ENCODE measurements at places on chromosomes 11 and 22.

DNA sequence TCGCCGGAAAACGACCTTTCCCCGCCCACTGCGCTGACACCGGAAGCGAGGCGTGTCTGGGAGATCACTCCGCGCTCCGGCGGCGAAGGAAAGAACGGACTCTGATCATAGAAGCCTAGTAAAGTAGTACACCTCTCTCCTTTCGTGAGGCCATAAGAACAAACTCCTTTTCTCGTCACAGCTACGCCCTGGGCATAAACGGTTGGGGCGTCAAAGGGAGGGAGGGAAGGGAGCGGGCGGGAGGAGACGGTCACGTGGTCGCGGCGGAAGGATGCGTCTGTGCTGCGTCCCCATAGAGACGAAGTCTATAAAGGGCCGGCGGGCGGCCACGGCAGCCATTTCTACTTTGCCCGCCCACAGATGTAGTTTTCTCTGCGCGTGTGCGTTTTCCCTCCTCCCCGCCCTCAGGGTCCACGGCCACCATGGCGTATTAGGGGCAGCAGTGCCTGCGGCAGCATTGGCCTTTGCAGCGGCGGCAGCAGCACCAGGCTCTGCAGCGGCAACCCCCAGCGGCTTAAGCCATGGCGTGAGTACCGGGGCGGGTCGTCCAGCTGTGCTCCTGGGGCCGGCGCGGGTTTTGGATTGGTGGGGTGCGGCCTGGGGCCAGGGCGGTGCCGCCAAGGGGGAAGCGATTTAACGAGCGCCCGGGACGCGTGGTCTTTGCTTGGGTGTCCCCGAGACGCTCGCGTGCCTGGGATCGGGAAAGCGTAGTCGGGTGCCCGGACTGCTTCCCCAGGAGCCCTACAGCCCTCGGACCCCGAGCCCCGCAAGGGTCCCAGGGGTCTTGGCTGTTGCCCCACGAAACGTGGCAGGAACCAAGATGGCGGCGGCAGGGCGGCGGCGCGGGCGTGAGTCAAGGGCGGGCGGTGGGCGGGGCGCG is at the start of gene ATF4:
Gene ATF4, plus strand, starts transcription at position 337 of the 880 bp plus-strand sequence. CDS start 884 bp downstream, outside the sequence.
- DNase-seq = peak; percentile 96

- no peak for DNase-seq
These were observed 7.5 kb upstream of the B3GNT6 start for GRCh38 chr11:77026743-77027142.

DNA sequence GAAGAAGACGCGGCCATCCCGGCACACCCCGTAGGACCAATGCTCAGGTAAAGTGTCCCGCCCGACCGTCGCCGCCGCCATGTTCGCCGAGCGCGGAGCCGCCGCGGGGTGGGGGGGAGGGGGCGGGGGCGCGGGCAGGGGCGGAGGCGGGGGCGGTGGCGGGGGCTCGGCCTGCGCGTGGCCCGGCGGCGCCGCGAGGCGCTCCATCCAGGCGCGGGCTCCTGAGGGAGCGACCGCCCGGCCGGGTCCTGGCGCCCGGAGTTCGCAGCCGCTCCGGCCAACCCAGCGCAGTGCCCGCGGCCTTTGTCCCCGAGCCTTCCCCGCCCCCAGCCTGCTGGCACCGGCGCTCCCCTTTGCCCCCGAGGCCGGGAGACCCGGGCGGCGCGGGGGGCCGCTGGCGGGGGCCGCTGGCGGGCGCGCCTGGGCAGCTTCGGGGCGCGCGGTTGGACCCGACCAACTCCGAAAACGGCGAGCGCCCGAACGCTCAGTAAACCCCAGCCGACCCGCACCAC is at the start of gene PLEKHA7:
Gene PLEKHA7, minus strand, starts transcription at position 94 of the 512 bp plus-strand sequence. Its CDS starts 13 bp downstream, at position 81.
- DNase-seq = no peak

- DNase-seq = no peak
These were observed 16.3 kb downstream of the TSPAN32 start for GRCh38 chr11:2318123-2318522.

DNA sequence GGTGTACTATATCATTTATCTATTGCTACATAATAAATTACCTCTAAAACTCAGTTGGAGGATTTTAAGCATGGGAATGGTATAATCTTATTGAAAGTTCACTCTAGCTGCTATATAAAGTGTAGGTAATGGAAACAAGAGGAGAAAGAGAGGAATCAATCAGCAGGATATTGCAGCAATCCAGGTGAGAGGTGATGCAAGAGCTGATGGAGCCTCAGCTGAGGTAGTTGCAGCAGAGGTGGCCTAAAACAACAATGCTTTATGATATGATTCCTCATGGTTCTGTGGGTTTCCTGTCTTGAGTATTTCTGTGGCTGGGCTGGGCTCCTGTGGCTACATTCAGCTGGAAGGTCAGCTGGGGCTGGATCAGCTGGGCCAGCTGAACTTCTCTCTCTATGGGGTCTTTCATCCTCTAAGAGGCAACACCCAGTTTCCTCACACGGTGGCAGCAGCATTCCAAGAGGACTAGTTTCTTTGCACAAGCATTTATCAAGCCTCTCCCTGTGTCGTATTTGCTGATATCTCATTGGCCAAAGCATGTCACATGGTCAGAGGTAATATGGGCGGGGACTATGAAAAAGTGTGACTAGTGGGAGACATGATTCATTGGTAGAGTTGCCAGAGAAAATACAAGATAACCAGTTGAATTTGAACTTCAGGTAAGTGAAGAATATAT is 135.4 kb upstream of the LARGE1 start:
- no peak for DNase-seq

- no peak for DNase-seq
These were observed 924.4 kb upstream of the TENM4 start for GRCh38 chr11:80365076-80365725.

DNA sequence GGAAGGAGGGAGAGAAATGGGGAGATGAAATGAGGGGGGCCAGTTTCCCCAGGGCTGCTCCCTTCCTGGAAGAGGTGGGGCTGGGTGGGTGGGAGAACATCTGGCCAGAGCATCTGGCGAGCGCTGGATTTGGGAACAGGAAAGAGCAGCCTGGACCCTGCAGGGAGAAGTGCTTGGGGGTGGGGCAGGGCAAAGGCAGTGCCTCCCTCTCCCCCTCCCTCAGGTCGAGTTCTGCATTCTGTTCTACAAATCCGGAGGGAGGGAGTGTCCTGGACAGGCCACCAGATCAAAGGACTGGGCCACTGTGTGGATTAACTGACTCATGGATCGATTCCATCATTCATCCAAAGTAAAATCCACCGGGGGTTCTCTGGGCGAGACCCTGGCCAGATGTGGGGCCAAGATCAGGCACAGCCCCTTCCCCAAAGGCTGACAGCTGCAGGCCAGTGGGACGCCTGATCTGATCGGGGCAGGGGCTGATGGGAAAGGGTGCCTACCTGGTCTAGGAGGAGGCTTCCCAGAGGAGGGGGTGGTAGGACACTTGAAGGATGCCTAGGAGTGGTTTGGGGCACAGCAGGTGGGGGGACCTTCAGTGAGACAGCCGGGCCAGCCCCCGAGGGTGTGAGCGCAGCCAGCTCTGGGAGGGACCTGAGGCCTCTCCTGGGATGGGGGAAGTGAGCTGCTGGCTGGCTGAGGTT is 57.5 kb downstream of the CACNA1I start:
- no peak for DNase-seq

GRCh38 chr11:17635551-17635938 is 83.8 kb upstream of the MYOD1 start:
- no peak for DNase-seq

- DNase-seq = no peak
These were observed 66.4 kb downstream of the UBASH3B start for GRCh38 chr11:122721964-122722266.

- DNase-seq = no peak
These were observed 65.5 kb upstream of the CHORDC1 start for GRCh38 chr11:90288212-90288821.

DNA sequence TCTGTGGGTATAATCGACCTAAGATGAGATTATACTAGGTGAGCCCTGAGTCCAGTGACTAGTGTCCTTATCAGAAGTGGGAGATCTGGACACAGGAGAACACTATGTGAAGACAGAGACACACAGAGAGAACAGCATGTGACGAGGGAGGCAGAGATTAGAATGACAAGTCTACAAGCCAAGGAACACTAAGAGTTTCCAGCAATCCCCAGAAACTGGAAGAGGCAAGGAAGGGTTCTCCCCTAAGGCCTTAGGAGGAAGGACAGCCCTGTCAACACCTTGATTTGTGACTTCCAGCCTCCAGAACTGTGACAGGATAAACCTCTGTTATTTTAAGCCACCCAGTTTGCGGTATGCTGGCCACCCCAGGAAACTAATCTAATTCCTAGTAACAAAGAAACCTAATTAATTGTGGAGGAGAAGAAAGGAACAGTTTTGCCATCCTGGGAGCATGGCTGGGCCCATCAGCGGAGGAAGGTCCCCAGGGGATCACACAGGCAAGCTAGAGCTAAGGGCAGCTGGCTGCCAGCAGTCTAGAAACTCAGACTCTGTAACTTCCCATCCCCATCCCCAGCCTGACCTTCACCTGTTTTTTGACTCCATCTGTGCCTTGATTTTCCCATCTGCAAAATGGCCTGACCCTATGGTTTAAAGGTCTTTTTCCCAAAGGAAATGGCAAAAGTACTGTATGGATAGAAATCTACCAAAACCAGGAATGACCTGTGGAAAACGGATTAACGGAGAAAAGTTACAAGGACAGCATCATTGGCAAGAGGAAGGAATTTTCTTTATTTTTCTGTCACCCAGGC is 10.3 kb upstream of the THOC5 start:
- no peak for DNase-seq

DNA sequence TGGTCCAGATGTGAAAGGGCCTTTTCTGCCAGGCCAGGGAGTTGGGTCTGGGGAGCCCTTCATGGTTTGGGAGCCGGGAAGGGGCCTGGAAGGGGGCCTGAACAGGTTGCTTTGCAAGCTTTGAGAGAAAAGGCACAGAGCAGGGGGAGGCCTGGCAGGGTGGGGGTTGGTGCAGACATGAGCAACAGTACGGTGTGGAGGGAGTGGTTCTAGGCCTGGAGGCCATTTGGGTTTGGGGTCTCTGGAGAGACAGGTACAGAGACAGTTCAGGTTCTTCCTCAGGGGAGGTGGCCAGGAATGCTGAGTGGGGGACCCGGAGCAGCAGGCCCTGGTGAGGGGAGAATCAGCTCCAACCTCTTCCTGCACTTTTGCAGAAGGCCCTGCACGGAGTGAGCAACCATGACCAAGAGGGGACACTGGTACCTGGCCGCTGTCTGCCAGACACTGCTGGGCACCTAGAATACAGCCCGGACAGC is 1.4 kb downstream of the KDELR3 start:
- no peak for DNase-seq

DNA sequence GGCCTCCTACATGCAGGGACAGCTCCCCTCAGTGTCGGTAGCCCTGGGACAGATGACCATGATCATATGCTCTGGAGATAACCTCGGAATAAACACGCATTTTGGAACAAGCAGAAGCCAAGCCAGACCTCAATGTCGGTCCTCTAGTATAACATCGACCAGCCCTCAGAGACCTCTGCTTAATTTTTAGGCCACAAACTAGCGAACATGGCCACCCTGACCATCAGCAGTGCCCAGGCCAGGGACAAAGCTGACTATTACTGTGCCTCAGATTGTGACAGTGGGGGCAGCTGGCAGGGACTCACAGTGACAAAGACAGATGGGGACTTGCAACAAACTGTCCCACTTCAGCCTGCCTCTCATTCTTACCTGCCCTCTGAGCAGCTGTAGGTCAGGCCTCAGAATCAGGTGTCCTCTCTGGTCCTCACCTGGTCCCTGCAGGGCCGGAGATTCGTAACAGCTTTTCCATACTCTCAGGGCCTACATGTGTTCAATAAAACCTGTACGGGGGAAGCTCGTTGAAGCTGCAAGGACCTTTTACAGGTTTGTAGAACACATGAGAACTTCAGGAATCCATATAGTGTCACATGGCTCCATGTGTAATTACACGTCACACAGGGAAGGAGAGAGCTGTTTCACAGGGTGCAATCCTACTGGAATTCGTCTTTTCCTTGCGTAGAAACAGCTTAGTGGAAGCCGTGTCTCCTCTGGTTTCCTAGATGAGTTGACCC is 72.8 kb upstream of the IGLL5 start:
- no peak for DNase-seq

DNA sequence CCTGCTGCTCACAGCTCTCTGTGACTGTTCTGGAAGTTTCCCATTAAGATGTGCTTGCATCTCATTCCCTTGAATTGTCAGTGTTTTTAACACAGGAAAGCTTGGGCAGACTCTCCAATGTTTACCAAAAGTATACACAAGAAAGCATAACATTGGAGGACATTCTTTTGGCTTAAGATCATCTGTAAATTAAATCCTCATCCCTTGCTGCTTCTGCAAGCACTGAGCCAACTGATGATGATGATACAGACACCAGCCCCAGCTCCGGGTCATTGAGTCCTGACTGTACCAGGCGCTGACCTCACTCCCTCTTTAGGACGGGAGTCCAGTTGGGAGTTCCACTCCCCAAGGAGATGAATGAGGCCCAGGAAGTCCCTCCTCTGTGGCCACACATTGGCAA is 23.8 kb downstream of the CD82 start:
- no peak for DNase-seq

DNA sequence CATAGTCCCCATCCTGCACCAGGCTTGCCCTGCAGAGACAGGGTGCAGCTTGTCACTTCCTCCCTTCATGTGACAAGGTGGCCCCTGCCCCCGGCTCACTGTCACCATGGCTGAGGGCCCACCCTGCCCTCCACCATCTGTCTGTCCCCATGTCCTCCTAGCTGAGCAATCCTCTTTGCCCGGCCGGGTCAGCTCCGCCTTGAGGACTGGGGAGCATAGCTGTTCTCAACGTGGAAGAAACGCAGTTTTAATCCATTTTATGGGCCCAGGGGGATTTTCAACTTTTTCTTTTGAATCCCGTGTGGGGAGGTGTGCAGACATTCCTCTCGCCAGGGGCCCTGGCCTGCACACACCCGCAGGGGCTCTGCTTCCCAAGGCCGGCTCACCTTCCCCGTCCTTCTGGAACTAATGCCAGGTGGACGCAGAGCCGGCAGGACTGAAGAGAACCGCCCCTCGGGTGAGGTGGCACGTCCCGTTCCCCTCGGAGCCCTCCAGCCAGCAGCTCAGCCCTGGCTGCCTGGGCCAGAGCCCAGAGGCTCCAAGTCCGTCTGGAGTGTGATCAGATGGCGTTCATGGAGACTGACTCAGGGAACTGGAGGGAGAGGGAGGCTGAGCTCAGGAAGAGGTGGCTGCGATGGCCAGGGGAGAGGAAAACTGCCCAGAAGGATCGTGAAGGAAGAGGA is 1108.7 kb downstream of the BRD1 start:
- DNase-seq = no peak

- DNase-seq = no peak
These were observed 286.7 kb upstream of the CCDC90B start for GRCh38 chr11:83572581-83573496.

DNA sequence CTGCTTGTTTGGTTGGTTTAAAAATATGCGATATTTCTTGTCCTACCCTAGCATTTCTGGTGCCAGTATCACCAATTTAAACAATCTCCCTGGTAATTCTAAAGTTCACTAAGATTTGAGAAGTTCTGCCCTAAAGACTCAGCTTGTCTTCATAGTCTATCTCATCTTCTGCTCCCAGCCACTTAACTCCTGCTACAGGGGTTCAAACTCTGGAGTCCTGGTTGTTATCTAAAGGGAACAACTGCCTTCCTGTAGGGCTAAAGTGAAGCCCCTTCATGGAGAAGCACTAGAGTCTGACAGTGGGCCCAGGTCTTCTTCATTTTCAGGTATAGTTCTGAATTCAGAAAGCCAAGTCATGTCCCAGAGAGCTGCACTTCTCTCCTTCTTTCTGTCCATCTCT is 73.2 kb downstream of the CTNND1 start:
- no peak for DNase-seq

All from activated CD4-positive, CD25-positive, alpha-beta regulatory T cell (primary cell).